ENCODE measurements at places on chromosomes 3 and 15. TPM values are rescaled to one million over a fixed set of nuclear protein-coding genes. Genes with fewer than 3 reads are reported as not detected.

CAND2 gene
- polyA plus RNA-seq: 9.2 TPM

SNX1 gene
- polyA plus RNA-seq: 44.9 TPM

CELF6 gene
- 5.1 TPM for polyA plus RNA-seq

C2CD4A gene
- 0.01 TPM for polyA plus RNA-seq

CHST14 gene
- polyA plus RNA-seq: 5.3 TPM

C3orf85 gene
- not detected for polyA plus RNA-seq

GNAT1 gene
- polyA plus RNA-seq: not detected

DLEC1 gene
- 0.13 TPM for polyA plus RNA-seq

PFKFB4 gene
- 1.0 TPM for polyA plus RNA-seq

SLC51B gene
- polyA plus RNA-seq: not detected

DCLK3 gene
- 0.23 TPM for polyA plus RNA-seq

STRIT1 gene
- polyA plus RNA-seq: 0.26 TPM

CD80 gene
- 0.01 TPM for polyA plus RNA-seq

GPR149 gene
- not detected for polyA plus RNA-seq

MCTP2 gene
- 0.95 TPM for polyA plus RNA-seq

CMC1 gene
- 50.2 TPM for polyA plus RNA-seq

MRPL46 gene
- 79.8 TPM for polyA plus RNA-seq

FILIP1L gene
- polyA plus RNA-seq: 15.9 TPM

ACTRT3 gene
- 0.52 TPM for polyA plus RNA-seq

OR5K2 gene
- not detected for polyA plus RNA-seq

KIAA1143 gene
- polyA plus RNA-seq: 11.3 TPM

CFAP92 gene
- polyA plus RNA-seq: 0.44 TPM

HTR3E gene
- polyA plus RNA-seq: not detected

GHSR gene
- polyA plus RNA-seq: not detected

ZCWPW2 gene
- 2.0 TPM for polyA plus RNA-seq

CISH gene
- polyA plus RNA-seq: 8.9 TPM

NDUFB4 gene
- 567 TPM for polyA plus RNA-seq

SCN5A gene
- 29.9 TPM for polyA plus RNA-seq

CPN2 gene
- polyA plus RNA-seq: 0.12 TPM

BMF gene
- 4.6 TPM for polyA plus RNA-seq

RBP2 gene
- not detected for polyA plus RNA-seq

NAA80 gene
- polyA plus RNA-seq: 6.4 TPM

AHSG gene
- not detected for polyA plus RNA-seq
